ENCODE measurements at places on chromosomes 7 and 10.
A peak's percentile ranks its signal among the peaks of the same experiment; 100 is the strongest.

- peak; percentile 49 for DNase-seq
Measured at GRCh38 chr10:72702868-72703581, 11.1 kb downstream of the MCU start.

GRCh38 chr10:72250666-72251065, 23.1 kb upstream of the DDIT4 start:
- DNase-seq: peak; percentile 77

DNA sequence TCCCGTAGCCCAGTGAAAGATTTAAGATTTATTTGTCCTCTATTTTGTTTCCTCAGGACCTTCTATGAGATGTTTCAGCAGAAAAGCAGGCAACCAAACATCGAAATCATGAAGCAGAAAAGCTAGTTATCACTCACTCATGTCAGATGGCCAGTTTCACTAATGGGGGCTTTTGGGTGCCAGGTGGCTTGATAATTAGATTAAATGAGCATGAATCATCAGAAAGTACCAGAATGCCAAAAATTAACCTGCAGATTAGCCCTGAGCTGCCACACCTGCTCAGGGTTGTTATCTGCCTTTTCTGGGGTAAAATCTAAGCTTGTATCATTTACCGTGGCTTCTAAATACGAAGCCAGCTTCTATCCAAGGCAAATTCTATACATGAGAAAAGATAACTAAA, 1017.5 kb downstream of the XPNPEP1 start:
- DNase-seq: no peak

DNA sequence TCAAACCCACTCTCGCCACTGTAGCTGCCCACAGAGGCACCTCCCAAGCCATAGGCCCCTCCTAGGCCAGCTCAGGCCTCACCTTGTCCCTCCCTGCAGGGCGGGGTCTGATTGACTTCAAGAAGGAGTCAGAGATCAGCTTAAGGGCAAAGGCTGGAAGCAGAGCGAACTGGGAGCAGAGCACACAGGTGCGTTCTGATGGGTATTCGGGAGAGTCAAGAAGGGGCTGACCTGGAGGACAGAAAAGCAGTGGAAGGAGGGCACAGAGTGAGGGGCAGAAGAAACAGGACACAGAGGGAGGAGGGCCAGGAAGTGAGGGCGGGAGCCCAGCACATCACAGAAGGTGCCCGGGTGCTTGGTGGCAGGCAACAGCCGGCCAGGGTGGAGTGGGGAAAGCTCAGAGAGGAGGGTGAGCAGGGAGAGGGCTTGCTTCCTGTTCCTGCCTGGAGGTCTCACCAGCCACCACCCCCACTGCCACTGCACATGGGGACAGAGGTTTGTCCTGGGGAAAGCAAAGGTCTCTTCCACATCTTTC, at the start of gene AOC1:
Gene AOC1 (plus strand): TSS at position 147 of the 535 bp plus-strand sequence. CDS start 3,954 bp downstream, outside the sequence.
- no peak for DNase-seq

- no peak for DNase-seq
Measured at GRCh38 chr10:47357911-47358310, 9.7 kb downstream of the RBP3 start.

DNA sequence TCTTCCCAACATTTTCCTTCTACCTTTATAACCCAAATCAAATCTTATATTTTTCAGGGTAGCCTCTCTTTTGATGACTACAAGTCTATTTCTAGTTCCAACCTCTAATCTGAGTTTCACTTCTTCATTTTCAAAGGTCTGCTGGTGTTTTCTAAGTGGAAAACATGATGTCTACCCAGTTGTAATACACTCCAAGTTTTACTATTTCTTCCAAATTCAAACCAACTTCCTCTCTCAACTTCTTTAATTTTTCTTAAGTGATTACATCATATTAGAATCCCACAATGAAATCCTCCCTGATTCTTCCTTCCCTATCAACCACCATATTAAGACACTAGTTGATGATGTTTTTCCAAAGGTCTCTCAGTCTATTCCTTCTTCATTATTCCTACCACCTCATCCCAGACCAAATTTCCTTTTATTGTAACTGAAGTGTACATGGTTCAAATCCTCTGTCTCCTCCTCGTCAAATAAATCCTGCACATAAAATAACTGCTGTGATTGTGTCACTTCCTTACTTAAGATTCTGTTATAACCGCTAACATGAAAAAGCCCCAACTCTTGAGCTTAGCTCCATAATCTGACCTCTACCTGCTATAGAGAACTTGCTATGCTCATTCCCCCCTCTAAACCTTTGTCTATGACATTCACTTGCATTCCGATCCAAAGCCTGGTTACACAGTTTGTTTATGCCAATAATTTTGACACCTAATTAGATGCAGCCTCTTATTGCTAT, 12.7 kb downstream of the TAS2R38 start:
- DNase-seq: no peak

- DNase-seq: no peak
Measured at GRCh38 chr7:46484906-46485305, 563.8 kb upstream of the IGFBP3 start.

DNA sequence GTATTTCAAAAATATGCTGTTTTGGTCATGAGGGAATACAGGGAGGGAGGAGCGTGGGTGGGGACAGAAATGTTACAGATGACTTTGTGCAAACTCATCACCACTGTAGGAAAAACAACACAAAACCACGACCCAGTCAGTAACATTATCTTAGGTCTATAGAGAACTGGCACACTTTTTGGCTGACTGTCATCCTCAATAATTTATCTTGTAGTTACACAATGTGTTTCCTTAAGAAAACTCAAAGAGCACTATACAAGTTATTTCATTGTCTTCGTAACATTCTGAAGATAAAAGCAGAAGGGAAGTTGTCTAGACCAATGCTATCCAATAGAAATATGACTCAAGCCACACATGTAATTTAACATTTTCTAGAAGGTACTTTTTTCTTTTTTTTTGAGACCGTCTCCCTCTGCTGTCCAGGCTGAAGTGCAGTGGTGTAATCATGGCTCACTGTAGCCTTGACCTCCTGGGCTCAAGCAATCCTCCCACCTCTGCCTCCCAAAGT, 16.9 kb upstream of the CDK14 start:
- peak; percentile 91 for DNase-seq

DNA sequence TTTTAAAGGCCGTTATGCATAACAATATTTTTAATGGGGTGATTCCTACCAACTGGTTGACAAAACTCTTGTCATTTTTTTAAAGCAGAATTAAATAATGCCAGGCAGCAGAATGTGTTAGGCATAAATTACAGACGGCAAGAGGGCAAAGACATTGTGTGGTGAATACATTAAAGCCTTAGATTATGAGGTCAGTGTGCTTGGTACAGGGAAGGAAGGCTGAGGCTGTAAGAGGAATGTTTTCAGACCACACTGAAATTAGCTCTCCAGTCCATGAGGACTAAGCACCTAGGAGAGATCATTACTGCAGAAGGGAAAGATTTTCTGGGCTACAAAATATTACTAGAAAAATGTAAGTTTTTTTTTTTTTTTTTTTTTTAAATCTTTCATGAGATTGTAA, 312.8 kb upstream of the PRKCQ start:
- DNase-seq: no peak

DNA sequence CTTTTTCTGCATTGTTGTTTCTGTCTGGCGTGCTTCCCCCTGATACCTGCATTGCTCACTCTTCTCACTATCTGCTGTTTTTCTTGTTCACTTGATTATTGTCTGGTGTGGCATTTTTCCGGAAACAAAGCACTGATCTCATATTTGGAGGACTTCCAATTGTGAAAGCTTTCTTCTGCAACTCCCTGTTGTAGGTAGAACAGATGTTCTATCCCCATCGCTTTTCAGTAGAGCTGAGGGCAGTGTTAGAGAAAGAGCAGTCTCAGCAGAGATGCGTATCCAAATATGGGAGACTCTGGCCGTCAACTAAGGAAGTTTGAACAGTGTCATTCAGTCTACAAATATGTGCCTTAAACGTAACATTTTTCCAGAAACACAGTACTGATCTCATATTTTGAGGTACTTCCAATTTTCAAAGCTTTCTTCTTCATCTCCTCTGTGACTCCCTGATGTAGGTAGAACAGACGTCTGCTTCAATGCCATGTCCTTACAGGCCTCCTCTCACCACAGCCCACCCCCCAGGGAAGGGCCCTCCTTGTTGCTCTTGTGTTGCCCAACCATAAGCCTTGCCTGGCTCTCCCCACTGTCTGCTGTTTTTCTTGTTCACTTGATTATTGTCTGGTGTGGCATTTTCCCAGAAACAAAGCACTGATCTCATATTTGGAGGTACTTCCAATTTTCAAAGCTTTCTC, 27.1 kb upstream of the GJD4 start:
- DNase-seq: peak; percentile 35

All from fibroblast of skin of right biceps (primary cell).